ENCODE measurements at places on chromosomes 12 and 14.
A peak's percentile ranks its signal among the peaks of the same experiment; 100 is the strongest.

DNA sequence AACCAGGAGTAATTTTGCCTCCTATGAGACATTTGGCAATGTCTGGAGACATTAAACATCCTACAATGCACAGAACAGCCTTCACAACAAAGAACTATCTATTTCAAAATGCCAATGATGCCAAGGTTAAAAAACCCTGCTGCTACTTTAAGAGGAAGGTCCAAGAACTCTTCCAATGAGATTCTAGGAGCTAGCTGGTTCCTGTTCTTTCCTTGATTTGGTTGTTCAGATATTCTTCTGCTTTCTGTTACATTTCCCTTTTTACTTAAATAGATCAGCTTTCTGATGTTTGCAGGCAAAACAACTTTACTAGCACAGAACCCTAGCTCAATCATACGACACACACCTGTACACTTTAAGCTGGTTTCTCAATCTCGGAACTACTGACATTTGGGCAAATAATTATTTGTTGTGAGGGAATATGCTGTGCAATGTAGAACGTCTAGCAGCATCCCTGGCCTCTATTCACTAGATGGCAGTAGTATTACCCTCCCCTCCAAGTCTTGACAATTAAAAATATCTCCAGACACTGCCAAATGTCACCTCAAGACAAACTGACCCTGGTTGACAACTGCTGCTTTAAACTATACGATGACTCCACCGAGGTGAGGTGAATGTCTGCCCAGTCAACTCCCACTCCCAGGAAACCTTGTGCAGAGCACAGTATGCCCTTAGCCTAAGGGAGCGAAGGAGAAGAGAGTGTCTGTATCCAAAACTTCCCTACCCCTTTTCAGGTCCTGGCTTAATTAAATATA is 4.4 kb downstream of the BLTP3B start:
- DNase-seq = peak; percentile 57

DNA sequence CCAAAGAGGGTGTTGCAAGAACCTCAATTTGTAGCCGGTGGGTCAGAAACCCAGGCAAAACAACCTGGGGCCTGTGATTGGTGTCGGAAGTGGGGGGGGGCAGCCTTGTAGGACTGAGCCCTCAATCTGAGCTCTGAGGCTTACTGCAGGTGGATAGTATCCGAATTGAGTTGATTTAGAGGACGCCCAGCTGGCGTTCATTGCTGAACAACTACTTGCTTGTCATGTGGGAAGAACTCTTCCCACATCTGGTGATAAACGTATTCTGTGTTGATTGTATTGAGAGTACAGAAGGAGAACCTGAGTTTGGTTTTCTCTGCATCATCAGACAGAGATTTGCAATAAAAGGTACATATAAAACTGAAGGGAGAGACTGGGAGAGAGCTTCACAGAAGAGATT is 5.1 kb downstream of the ANO6 start:
- DNase-seq = no peak

DNA sequence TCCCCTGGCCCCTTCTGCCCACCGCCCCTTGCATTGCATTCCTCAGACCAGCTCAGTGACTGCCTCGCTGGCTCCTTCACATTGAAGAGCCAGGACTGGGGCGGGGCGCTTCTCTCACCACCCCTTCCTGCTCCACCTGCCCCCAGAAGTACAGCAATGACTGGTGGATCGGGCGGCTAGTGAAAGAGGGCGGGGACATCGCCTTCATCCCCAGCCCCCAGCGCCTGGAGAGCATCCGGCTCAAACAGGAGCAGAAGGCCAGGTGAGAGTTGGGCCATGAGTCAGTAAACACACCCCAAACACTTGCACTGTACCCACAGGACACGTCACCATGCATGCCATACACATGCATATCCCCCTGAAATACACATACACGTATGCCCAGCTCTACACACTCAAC is 5.8 kb downstream of the CACNB3 start:
- no peak for DNase-seq

- no peak for DNase-seq
Measured at GRCh38 chr14:33393895-33394368, 455.3 kb downstream of the NPAS3 start.

DNA sequence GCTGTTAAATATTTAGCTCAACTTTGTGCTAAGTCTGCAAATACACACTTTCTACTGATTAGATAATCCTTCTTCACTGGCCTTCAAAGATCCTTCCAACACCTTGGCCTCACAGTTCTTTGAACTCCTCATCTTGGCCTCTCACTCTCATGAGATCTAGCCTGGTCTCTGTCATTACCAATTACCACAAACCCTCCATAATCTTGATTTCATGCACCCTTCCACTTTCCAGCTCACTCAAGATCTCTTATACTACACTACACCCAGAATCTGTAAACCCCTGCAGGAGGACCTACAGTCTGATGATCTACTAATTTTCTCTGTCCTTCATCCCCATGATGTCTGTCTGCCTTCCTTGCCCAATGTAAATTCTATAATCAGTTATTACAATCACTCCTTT is 71.1 kb downstream of the DUSP16 start:
- DNase-seq = no peak

GRCh38 chr14:22549981-22550673 is 38.9 kb downstream of the DAD1 start:
- DNase-seq = no peak

Measured in globus pallidus (tissue), 1 donor.